Central memory CD4-positive, alpha-beta T cell (primary cell): ENCODE measurements at places on chromosomes 6 and 20.
A peak's percentile ranks its signal among the peaks of the same experiment; 100 is the strongest.

DNA sequence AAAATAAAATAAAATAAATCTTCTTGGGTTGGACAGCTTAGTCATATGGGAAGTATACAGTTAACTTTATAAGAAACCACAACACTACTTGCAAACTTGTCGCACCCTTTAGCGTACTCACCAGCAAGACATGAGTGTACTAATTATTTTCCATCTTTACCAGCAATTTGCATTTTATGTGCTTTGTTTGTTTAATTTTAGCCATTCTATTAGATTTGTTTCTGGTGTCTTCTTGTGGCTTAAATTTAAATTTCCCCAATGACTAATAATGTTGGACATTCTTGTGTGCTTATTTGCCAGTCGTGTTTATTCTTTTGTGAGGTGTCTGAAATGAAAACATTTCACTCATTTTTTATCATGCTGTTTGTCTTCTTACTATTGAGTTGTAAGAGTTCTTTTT is 1172.2 kb upstream of the CITED2 start:
- DNase-seq = no peak

- no peak for DNase-seq
Measured at GRCh38 chr20:824916-825315, 8.6 kb upstream of the FAM110A start.

DNA sequence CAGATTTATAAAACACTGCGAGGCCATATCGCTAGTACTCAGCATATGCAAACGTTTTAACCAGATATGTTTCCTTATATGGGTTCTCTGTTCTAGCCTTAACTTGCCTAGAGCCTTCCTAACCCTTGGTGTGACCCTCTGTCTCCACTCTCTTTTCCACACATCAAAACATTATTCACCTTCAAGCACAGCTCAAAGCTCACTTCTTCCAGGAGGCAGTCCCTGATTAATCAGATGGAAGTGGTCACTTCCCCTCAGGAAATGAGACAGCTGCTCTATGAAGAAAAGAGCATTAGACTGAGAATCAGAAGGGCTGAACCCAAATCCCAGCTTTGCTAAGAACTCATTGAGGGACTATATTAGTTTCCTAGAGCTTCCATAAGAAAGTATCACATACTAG is 39.8 kb upstream of the SLC17A4 start:
- no peak for DNase-seq

- DNase-seq = no peak
Measured at GRCh38 chr20:36585410-36586125, 12.2 kb downstream of the TGIF2 start.

- no peak for DNase-seq
Measured at GRCh38 chr6:77401231-77401630, 62.1 kb downstream of the HTR1B start.

DNA sequence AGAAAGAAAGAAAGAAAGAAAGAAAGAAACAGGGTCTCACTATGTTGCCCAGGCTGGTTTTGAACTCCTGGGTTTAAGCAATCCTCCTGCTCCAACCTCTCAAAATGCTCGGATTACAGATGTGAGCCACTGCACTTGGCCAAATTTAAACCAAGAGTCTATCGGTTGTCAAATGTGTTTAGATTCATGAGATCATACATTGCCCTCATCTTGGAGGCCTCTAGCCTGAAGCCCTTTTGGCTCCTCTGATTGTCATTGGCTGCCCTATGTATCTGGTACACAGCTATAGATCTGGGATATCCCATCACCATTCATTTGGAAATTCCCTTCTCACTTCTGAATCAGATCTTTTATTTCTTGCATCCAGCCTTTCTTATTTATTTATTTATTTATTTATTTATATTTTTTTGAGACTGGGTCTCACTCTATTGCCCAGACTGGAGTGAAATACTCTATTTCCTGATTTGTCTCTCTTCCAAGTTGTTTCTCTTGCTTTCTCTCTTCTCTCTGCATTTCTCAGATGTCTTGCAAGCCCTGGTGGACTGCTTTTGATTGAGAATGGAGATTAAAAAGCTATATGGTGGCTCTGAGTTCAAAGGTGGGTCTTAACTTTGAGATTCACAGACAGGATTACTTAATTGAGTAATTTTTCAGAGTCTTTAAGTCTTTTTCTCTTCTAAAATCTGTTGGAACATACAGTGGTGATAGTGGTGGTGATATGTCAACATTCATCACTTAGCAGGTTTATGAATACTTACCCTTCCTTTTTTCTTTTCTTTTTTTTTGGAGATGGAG is 121.9 kb downstream of the GJA1 start:
- DNase-seq = no peak

DNA sequence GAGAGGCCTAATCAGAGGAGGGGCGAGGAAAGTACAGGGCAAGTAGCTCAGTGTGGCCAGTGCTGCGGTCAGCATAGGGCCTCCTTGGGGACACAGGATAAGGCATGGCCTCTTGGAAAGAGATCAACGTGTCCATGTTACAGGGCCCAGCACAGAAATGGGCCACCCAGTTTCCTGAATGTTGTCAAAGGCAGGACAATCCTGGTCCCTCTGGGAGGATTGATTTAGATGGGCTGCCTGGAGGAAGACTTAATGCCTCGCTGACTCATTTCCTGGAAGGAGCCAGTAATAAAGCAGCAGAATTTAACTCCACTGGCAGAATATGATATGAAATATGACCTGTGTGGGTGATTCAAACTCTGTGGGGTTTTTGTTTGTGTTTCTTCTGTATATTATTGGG is 16.6 kb downstream of the DDO start:
- DNase-seq = no peak

- DNase-seq = no peak
Measured at GRCh38 chr6:20770773-20771172, 236.5 kb downstream of the CDKAL1 start.

GRCh38 chr20:44034451-44034850 is 119.8 kb downstream of the TOX2 start:
- DNase-seq = no peak

GRCh38 chr20:52035977-52036376 is 155.6 kb downstream of the ZFP64 start:
- DNase-seq = no peak

DNA sequence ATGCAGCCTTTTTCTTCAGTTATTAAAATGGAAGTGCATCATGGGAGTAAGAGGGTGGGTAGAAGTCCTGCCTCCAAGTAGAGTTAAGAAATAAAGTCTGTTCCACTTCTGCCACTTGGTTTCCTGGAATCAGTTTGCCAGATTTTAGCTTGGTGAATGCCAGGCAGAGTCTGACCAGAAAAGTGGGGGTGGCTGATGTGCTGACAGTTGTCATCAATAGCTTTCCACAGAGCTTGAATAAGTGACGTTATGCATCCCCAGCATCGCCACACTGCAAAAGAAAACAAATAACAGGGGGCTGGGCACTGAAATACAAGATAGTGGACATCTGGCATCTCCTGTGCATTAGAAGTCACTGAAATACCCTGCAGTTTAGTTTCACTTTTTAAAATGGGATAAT is 30.8 kb upstream of the CEP162 start:
- no peak for DNase-seq

DNA sequence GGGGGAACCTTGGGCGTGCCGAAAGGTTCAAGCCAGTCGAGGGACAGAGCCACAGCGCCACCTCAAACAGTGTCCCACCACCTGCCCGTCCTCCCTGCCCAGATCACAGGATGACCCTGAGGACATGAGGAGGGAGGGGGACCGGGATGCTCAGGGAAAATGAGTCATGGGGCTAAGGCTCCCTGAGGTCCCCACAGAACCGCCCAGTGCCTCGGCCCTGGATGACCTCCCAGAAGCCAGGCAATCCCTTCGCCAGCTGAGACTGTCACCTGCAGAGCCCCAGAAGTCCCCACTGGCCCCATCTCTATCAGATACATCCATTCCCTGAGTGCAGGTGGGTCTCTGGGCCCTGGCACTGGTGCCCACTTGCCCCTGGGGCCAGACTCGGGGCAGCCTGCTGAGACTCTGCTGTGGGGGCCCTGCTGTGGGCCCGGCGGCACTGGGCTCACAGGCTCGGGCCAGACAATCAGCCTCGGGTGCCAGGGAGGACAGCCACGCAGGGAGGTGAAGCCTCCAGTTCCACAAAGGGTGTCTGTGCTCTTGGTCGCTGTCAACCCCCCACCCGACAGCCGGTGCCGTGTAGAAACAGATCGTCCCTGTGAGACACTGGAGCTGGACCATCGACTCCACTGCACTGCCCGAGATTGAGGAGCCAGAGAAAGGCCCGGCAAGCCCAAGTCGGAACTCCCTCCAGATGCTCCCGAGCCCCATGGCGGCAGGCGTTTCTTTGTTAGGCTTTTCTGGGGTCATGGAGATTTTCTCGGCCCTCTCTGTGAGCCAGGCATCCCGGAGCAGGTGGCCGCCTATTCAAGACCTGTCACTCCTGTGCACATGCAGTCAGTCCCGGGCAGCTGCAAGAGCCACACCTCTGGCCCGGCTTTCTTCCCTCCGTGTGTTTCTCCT is 26.1 kb downstream of the PXDC1 start:
- DNase-seq = no peak

DNA sequence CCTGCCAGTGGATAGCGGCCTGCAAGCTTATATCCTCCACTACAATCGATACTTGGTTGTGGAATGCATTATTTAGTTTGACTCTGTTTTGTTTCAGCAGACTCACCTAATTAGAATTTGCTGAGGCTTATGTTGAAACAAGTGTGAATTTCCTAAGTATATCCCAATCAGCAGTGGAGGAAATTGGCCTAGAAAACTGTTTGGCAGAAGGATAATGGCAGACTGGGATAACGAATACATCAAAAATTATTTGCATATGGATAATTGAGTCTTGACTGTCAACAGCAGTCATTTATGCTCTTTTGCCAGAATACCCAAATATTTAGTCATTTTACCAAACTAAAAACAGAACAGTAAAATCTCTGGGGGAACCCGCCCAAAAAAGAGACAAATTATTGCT is 261.0 kb downstream of the DOK5 start:
- no peak for DNase-seq

- no peak for DNase-seq
Measured at GRCh38 chr20:22557403-22558276, 26.7 kb downstream of the FOXA2 start.

GRCh38 chr6:140382355-140382754 is 1007.9 kb upstream of the CITED2 start:
- no peak for DNase-seq

GRCh38 chr6:44078827-44079671 is 48.2 kb downstream of the MRPL14 start:
- DNase-seq = peak; percentile 62

- no peak for DNase-seq
Measured at GRCh38 chr6:161835500-161836215, 561.8 kb upstream of the AGPAT4 start.

DNA sequence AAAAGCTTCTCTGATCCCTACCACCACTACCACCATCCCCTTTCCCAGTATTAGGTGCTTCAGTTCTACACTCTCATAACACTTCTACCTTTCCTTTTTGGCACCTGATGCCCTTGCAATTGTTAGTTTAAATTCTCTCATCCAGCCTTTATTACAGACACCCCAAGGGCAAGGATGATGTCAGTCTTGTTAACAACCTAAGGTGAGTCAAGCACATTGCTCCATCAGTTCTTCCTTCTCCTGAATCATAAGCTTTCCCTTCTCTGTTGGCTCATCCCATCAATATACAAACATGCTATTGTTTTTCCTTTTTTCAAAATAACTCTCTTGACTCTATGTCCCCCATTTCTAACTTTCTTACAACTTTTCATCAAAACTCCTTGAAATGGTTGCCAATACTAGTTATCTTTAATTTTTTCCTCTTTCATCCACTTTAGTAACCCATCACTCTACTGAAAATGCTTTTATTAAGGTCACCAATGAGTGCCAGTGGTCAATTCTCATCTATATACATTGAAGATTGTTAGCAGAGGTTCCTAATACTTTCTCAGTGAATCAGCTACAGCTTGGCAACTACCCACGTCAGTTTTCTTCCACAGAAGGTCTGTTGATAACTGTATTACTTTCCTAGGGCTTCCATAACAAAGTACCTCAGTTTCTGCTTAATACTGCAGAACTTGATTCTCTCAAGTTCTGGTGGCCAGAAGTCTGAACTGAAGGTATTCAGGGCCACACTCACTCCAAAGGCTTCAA is 97.1 kb upstream of the FLRT3 start:
- DNase-seq = no peak

GRCh38 chr6:129787816-129788215 is 73.3 kb downstream of the TMEM244 start:
- no peak for DNase-seq

DNA sequence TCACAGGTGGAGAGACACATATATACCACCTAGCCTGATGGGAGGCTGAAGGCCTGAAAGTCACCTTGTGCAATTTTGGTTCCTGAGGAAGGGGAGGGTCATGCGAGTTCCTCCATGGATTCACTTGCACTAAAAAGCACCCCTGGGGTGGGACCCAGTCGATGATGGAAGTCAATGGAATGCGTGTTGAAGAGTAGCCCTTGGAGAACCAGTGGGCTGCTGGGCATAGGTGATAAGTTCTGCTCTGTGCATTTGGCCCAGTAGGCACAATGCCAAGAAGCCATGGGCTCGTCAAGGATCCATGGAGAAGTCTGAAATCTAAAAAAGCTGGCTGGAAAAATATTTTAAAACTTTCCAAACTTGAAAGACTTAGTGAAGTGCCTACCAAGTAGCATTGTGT is 18.9 kb upstream of the SCRT2 start:
- DNase-seq = no peak

- DNase-seq = no peak
Measured at GRCh38 chr6:36335465-36336207, 1.1 kb downstream of the BNIP5 start.

GRCh38 chr6:102902471-102902870 is 1509.0 kb downstream of the GRIK2 start:
- no peak for DNase-seq

- DNase-seq = no peak
Measured at GRCh38 chr20:47304287-47304686, 52.2 kb downstream of the ZMYND8 start.

- peak; percentile 68 for DNase-seq
Measured at GRCh38 chr20:57390604-57391438, at the start of gene RBM38. Gene RBM38, plus strand, starts transcription at chr20:57391396. Its CDS starts 186 bp downstream, at chr20:57391582.

DNA sequence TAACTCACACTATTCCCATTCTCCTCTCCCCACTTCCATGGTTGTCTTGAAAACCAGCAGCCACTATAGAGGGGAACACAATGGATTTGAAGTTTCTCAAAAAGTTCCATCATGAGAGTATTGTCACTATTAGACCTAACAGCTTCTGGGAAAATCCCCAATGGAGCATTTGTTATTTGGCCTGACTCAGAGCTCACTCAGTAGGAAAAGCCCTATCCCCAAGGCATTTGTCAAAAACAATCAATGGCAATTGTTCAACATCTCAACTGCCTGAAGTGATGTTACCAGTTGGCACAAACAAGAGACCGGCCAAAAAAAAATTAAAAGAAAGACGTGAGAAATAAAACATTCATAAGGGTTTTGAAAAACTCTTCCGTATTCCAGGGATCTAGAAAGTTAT is 98.8 kb downstream of the MYLK4 start:
- no peak for DNase-seq

DNA sequence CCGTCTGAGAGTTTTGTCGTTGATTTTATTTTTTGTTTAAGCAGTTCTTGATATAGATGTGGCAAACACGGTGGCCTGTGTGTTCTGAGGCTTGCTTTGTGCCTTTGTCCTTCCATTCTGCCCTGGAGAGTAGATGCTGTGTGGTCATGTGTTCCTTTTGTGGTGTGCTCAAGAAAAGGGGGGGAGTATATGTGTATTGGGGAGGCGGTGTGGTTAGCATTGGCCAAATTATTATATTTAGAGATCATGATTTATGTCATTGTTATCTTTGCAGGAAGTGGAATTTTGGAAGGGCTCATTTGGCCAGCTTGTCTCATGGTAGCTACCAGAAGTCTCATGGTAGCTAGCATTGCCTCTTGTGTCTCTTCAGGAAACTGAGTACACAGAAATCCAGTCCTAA is 16.4 kb downstream of the RREB1 start:
- DNase-seq = no peak

- no peak for DNase-seq
Measured at GRCh38 chr6:10481101-10481500, 40.0 kb upstream of the GCNT2 start.

GRCh38 chr6:63063631-63064271 is 147.5 kb upstream of the FKBP1C start:
- no peak for DNase-seq
